Left cardiac atrium (tissue), 4 donors: ENCODE measurements at places on chromosomes 6 and 20. TPM values are rescaled to one million over a fixed set of nuclear protein-coding genes. Genes with fewer than 3 reads are reported as not detected.

Gene OR2B6
- total RNA-seq, result not detected

GRCh38 chr6:53119772-53120409, 28.8 kb downstream of the GCM1 start:
- DNase-seq, result no peak

DNA sequence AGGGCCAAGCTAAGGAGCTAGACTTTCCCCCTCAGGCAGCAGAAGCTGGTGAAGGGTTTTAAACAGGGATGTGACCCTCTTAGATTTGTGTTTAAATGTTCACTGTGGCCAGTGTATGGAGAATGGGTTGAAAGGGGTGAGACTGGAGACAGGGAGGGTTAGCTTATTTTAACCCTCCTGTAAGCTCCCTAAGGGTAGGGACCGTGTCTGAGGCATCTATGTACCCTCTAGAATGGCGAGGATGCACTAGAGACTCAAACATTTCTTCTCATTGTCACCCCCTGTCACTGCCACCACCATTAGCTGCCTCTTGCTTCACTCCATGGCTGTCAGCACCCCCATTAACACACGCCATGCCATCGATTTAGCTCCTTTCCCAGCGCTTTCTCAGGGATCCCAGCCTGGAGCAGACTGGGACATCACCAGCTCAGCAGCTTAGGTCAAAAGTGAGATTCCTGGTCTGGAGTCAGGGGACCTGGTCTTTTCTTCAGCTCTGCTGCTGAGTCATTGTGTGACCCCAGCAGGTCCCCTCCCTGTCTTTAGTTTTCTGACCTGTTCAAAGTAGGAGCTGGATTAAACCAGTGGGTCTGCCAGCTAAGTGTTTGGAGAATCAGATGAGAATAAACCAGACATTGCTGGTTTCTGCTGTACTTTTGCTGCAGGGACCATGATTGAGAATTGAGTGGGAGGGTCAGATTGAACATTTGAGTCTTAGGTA, 1.1 kb upstream of the SLC22A7 start:
- DNase-seq, result no peak

- DNase-seq, result no peak
Observed at GRCh38 chr20:43238833-43239232, 49.1 kb upstream of the PTPRT start.

GRCh38 chr6:74357321-74357720, 661.3 kb downstream of the CD109 start:
- no peak for DNase-seq

GRCh38 chr6:144094731-144095133, 641 bp downstream of the SF3B5 start:
- DNase-seq, result no peak

DNA sequence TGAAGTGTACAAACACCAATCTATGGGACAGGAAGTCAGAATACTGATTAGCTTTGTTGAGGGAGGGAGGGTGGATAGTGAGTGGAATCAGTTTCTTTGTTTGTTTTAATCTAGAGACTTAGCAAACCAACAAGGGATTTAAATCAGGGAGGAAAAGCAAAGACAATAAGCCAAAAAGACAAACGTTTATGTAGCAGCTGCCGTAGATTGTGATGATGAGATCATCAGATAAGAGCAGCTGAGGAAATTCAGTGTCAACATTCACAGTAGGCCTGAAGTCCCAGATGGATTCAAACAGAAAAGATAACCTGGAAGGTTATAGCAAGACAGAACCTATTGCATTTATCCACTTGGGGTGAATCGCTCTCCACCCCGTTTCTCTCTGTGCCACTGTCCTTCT, 104.9 kb upstream of the SYNDIG1 start:
- no peak for DNase-seq

DNA sequence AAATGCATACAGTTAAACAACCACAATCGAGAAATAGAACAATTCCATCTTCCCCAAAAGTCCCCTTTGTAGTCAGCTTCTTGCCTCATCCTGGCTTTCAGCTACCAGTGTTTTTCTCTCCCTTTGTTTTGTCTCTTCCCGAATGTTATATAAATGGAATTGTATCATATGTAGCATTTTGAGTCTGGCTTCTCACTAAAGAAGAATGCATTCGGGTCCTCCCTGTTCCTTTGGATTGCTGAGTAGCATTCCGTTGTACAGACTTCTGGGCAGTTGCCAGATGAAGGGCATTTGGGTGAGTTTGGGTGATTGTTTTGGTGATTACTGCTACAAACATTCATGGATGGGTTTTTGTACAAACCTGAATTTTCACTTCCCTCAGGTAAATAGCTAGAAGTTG, 27.8 kb downstream of the PRPH2 start:
- no peak for DNase-seq

DNA sequence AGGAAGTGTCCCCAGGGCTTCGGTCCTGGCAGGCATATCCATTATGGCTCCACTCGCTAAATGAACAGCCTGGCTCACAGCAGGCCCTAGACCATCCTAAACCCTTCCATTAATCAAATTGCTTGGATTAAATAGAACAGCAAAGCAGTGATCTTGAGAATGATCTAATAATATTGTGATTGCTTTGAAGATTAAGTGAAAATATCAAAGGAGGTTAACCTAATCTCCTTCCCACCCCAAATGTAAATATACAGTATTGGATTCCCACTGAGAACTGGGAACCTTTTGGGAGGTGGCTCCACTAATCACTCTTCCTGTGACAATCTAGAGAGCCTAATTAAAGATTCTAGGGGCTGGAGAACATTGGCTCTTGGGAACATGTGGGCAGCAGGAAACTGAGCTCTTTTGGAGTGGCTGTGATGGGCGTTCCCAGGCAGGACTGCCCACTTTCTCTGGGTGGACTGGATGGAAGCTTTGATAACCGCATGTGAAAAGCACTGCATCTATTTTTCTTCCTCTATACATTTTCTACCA, 68.3 kb upstream of the FRMD1 start:
- no peak for DNase-seq

Gene PABPC1L
- total RNA-seq, result 6.3 TPM

Gene CRISP2
- not detected for total RNA-seq

Gene TFAP2D
- total RNA-seq, result not detected

DNA sequence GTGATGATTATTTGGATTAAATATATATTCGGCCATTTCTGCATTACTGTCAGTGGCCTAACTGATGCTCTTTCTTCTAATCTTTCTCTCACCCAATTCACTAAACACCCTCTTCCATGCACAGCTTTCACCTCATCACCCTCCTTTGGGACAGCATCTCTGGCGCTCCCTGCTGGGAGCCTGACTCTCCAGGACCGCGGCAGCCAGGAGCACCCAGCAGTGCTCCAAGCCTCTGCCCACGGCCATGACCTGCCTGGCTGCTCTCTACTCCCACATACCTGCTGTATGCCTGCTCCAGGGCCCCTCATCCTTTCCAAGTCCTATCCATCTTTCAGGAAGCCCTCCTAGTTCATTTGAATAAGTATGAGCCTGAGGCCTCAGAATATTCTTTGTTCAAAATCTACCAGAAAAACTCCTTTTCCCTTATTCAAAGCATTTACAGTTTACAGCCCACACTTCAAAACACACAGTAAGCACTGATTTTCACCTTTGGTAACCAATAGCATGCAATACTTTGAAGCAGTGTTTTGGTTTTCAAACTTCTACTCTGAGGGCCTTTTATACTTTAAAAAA, 15.2 kb downstream of the CTCFL start:
- DNase-seq, result no peak

DNA sequence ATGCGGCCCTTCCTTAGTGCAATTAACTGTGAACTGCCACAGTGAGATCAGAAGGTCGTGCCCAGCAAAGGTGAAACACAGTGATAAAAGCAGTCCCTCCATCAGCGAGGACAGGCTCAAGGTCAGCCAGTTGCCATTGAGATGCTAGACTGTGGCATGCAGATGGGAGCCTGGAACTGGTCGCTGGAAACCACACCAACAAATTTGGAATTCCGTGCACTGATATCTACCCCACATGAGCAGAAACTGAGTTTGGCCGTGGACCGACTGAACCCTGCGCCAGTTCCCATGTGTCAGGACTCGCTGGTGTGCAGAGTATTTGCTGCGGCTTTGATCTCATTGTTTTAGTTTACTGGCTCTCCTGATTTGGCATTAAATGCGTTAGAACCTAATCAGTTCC, 125.6 kb upstream of the QKI start:
- DNase-seq, result peak; percentile 33

- no peak for DNase-seq
Observed at GRCh38 chr20:37903317-37904007, 535 bp downstream of the VSTM2L start.

- DNase-seq, result no peak
Observed at GRCh38 chr20:57716202-57716601, 6.4 kb upstream of the PMEPA1 start.

Gene FANCE
- 1.8 TPM for total RNA-seq

DNA sequence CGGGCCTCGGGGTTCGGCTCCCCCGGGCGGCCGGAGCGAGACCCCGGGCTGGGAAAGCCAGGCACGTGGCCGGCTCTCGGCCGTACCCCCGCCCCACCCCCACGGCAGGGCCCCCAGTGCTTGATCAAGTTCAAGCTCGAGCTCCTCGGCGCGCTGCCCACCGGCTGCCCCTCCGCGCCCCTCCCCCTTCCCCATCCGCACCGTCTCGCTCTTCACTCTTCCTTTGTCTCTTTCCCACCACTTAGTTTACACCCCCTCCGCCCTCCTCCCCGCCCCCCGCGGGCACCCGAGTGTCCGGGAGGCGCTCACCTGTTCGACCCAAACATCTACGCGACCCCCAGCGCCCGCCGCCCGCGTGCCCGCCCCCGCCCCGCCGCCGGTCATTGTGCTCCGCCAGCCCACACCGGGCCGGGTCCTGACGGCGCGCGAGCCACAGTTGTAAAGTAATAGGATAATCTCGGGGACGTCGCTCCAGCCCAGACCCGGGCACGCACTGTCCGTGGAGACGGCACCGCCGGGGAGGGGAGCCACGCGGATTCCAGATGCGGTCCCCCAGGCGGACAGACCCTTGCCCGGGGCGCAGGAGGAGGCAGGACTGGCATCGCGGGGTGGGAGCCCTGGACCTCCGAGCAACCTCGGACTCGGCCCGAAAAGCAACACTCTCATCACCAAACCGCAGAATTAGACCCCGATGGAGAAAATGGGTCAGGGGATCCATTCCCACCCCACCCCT, 100.7 kb downstream of the NOL4L start:
- no peak for DNase-seq

DNA sequence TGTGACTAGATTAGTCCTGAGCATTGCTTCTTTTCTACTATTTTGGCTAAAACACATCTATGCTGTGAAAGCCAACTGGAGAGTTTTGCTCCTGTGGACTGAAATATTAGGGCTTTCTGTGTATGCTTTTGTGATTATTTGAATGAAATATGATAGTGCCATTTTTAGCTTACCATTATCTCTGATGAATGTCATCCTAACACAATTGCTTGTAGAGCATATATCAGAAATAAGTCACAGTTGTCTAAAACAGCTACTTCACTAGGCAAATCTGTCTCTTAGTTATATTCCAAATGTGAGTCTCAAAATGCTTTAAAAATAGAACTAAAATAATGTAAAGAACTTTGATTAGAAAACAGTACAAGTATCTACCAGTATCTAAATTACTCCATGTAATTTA, 401.4 kb upstream of the PTCHD4 start:
- no peak for DNase-seq

GRCh38 chr20:59735486-59735885, 131.1 kb downstream of the PHACTR3 start:
- no peak for DNase-seq

Gene TNFRSF21
- 12.1 TPM for total RNA-seq

DNA sequence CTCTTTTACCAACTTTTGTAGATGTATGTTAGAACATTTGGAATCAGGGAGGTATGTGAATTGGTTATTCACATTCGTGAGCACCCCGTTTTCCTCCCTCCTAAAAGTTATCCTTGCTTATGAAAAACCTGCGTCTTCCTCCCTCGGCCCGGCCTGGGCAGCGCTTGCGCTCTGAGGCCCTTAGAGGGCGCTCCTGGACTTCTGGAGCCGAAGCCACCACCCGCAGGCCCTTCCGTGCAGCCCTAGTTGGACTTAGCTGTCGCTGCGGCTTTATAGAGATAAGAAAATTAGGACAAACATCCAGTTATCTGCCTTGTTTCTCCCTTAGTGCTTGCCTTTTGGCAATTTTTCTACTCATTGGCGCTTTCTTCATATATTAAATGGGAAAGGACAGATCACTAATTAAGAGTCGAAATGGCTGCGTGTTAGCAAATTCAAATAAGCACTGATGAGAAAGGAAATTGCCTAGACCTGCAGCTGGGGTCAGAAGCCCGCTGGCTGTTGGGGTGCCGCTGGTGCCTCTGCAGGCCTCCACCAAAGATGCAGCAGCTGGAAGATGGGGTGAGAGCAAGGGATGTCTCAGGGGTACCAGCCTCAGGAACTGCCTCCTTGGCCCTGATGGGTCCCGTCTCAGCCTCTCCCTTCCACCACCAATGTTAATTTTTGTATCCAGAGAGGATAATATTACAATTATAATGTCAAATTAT, 5.2 kb downstream of the FNDC1 start:
- DNase-seq, result peak; percentile 72

- no peak for DNase-seq
Observed at GRCh38 chr20:58822748-58823730, 27.7 kb downstream of the GNAS-AS1 start.

DNA sequence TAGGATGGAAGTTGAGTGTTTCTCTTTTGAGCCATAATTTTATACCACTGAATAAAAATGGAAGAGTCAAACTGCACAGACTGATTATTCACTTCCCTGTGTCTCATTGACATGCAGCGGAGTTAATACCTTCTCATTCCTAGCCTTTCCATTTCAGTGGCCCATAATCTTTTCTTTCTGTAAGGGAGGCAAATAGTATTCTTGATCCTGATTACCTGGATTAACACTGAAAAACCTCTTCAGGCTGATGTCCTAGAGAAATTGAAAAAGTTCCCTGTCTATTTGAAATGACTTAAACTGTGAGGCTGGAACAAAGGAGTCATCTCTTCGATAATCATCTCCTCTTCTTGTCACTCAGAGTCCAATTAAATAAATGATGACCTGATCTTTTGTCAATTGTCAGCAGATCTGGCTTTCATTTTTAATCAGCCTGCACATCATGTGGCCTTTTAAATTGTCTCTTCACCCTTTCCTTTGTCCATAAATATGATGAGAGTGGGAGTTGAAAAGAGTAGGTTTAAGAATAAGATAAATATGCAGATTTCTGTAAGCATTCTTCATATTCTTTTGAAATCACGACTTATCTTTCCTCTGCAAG, 713.0 kb downstream of the EPM2A start:
- no peak for DNase-seq

Gene ADAM33
- total RNA-seq, result 18.5 TPM

Gene PCSK2
- total RNA-seq, result 1.4 TPM

DNA sequence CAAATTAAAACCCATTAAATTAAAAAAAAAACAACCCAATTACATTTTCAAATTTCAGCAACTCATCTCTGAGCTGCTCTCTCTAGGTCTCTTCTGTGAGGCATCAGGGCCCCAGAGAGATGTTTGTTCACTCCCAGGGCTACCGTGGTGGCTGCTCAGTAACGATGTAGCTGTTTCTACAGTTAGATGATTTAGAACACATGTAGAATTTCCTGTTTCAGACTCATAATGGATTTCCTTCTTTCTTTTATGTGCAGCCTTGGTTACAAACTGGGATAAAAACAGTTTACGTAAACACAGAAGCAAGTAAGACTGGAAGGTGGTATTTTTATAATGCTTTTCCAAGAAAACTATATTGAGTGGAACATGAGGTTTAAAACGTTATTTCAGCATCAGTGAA, 116.1 kb upstream of the CCN2 start:
- no peak for DNase-seq

Gene CYP24A1
- total RNA-seq, result not detected

- DNase-seq, result no peak
Observed at GRCh38 chr6:44105993-44106740, 21.1 kb downstream of the MRPL14 start.

Gene ENPP4
- 28.1 TPM for total RNA-seq

- no peak for DNase-seq
Observed at GRCh38 chr6:29708432-29709179, 14.6 kb upstream of the HLA-F start.

Gene FAM83B
- total RNA-seq, result 7.4 TPM
